Activated T-helper 17 cell treated with anti-CD3 and anti-CD28 coated beads, Interleukin-2, amount 50 U/mL, for 72 hours (primary cell): ENCODE measurements at places on chromosomes 16 and 17.

DNA sequence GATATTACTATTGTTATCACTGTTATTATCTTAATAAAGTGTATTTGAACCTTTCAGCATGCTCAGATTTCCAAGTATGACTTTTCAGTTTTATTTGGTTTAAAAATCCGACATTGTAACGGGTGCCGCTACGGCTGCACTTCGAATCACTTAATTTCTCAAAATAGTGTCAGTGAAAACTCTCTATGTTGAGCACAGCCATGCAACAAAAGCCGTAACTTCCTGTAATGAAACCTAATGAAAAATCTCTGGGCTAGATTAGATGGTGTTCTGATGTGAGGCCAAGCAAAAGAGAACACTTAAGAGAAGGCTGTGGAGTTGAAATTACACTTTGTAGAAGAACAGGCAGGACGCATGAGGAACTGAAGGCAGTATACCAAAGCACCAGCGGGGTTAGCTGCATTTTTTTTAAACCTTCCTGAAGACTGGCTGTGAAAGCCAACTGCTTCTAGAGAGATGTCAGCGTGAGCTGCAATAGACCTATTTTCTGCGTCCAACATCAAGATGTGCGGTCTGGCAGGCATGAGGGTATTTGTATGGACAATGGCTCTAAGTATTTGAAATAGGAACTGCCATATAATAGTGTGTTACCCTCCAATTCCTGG lies 1545.0 kb upstream of the GOT2 start:
- H3K4me3 ChIP-seq = no peak overlapping the region
- no peaks in the 10 kb centered on the region for H3K36me3 ChIP-seq
- no peak for ATAC-seq
- H3K27me3 ChIP-seq = no peaks in the 10 kb centered on the region

- H3K36me3 ChIP-seq = peaks cover 47% of the 10 kb centered on the region
- ATAC-seq = no peak
- H3K4me3 ChIP-seq = no peak overlapping the region
- H3K27ac ChIP-seq = peak overlapping the region; percentile 65
- no peaks in the 10 kb centered on the region for H3K27me3 ChIP-seq
Observed at GRCh38 chr17:67557921-67558320, 159.8 kb upstream of the NOL11 start.

- H3K4me1 ChIP-seq = no peaks in the 10 kb centered on the region
- no peak for ATAC-seq
- no peak overlapping the region for H3K27ac ChIP-seq
- H3K27me3 ChIP-seq = peaks cover 25% of the 10 kb centered on the region
Observed at GRCh38 chr17:34126965-34127364, 128.1 kb upstream of the CCL2 start.

- H3K27ac ChIP-seq = no peak overlapping the region
- ATAC-seq = peak; percentile 57
- peak overlapping the region; percentile 95 for H3K4me3 ChIP-seq
- H3K36me3 ChIP-seq = peaks cover 35% of the 10 kb centered on the region
Observed at GRCh38 chr16:88856122-88856827, 472 bp downstream of the GALNS start.

DNA sequence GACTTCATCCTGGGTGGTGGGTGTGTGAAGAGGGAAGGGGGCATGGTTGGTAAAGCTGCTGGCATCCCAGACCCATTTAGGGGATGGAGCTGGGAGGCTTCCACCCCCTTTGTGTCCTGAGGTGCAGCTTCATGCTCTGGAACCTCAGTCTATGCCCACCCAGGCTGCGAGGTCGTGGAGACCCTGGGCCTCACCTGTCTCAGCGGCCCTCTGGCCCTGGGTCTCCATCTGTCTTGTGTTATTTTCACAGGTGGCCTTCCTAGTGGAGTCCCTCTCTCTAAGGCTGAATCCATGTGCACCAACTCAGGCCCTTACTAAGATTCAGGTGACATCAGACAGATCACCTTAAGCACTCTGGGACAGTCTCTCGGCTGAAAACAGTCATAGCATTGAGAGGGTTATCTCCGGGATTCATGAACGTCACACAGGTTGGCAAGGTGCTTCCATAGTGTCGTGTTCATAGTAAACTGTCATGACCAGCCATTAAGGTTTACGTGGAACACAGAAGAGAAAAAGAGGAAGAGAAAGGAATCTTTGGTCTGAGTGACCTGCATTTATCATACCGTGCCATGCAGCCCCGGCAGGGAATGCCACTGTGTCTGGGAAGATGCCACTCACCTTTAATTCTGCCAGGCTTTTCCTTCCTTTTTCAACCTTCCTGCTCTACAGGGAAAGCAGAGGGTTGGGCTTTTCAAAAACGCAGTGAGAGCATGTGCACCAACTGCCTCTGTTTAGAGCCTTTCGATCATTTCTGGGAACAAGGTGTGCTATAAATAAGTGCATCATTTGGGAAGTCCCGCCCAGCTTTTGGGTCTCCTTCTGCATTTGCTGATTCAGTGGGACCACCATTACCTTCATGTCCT lies 4.5 kb upstream of the FOXL1 start:
- H3K4me1 ChIP-seq = no peaks in the 10 kb centered on the region
- peaks cover 61% of the 10 kb centered on the region for H3K27me3 ChIP-seq
- no peak for ATAC-seq
- no peaks in the 10 kb centered on the region for H3K36me3 ChIP-seq
- H3K27ac ChIP-seq = no peak overlapping the region

- H3K27ac ChIP-seq = no peak overlapping the region
- H3K36me3 ChIP-seq = no peaks in the 10 kb centered on the region
- H3K4me1 ChIP-seq = no peaks in the 10 kb centered on the region
- no peak overlapping the region for H3K4me3 ChIP-seq
- no peak for ATAC-seq
Observed at GRCh38 chr16:5706211-5706610, 608.6 kb upstream of the EEF2KMT start.

- peaks cover 5% of the 10 kb centered on the region for H3K4me1 ChIP-seq
- H3K27ac ChIP-seq = no peak overlapping the region
- H3K36me3 ChIP-seq = no peaks in the 10 kb centered on the region
Observed at GRCh38 chr16:53084141-53084541, 29.4 kb downstream of the CHD9 start.

GRCh38 chr16:10121491-10121890 lies 60.7 kb downstream of the GRIN2A start:
- no peak overlapping the region for H3K4me3 ChIP-seq
- peaks cover 10% of the 10 kb centered on the region for H3K27me3 ChIP-seq
- ATAC-seq = no peak
- no peak overlapping the region for H3K27ac ChIP-seq
- H3K36me3 ChIP-seq = no peaks in the 10 kb centered on the region

DNA sequence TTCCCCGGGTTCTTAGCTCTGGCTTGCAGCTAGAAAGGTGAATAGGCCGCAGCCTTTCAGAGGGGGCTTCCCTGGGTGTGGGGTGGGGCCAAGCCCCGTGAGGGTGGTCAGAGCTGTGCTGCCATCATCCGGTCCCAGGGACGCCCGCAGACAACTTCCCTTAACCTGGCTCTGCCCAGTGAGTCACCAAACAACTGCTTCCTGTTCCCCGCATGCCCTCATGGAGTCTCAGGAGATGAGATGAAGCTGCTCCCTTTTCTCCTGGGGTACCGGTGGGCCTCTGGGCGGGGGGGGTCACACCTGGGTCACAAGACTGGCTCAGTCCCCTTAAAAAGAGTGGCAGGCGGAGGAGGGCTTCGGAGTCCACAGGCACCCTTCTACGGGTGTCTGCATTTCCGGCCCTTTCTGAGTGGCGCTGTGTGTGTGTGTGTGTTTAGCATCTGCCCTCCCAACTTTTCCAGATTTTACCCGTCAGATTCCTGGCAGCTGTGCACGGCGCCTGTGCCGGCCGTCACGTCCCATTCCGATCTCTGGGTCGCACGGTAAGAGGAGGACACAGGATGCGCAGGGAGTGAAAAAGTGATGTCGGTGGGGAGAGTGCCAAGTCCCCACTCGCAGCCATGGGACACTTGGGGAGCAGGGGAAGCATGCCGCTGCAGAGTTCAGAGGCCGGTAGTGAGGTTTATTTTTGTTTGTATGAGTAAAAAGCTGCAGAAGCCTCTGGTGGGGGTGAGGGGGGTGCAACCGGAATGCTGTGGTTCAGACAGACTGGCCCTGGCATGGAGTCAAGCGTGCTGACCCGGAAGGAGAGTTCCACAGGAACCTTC lies 16.8 kb downstream of the HIC1 start:
- no peak for ATAC-seq
- peaks cover 81% of the 10 kb centered on the region for H3K36me3 ChIP-seq
- H3K27me3 ChIP-seq = no peaks in the 10 kb centered on the region
- H3K4me1 ChIP-seq = peaks cover 25% of the 10 kb centered on the region
- peak overlapping the region; percentile 79 for H3K4me3 ChIP-seq
